ENCODE measurements at places on chromosomes 5 and 9. TPM values are rescaled to one million over a fixed set of nuclear protein-coding genes. Genes with fewer than 3 reads are reported as not detected.

DOCK8 gene
- polyA plus RNA-seq, result 1.7 TPM

DPP7 gene
- polyA plus RNA-seq, result 526 TPM

FRMD3 gene
- polyA plus RNA-seq, result 1.5 TPM

KCNIP1 gene
- 1.3 TPM for polyA plus RNA-seq

PCDHGA5 gene
- polyA plus RNA-seq, result 1.1 TPM

EIF4E1B gene
- polyA plus RNA-seq, result 1.5 TPM

SPATA31C1 gene
- not detected for polyA plus RNA-seq

- H3K27ac ChIP-seq, result no peak overlapping the region
- H3K4me1 ChIP-seq, result peaks cover 3% of the 10 kb centered on the region
Observed at GRCh38 chr5:109668668-109669422, 20.9 kb upstream of the MAN2A1 start.

DNA sequence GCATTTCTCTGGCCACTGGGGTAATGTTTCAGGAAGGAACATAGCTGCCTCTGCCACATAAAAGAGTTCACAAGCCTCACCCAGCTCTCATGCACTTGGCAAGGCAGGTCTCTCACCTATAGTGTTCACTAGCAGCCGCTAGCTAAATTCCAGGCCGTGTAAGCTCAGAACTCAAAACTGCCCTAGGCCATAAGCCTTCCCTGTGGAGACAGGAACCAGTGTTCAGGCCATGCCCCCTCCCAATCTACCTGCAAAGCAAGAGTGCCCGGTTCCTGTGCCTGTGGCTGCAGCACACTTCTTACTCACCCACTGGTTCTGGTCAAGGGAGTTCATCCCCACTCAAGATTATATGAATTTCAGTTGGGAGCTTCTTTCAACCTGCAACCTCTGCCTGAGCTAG lies 60.7 kb upstream of the ZNF169 start:
- no peaks in the 10 kb centered on the region for H3K27me3 ChIP-seq
- H3K36me3 ChIP-seq, result no peaks in the 10 kb centered on the region
- no peak overlapping the region for H3K4me3 ChIP-seq

GRCh38 chr5:134975843-134976242 lies 8.1 kb downstream of the CATSPER3 start:
- H3K4me3 ChIP-seq, result no peak overlapping the region
- H3K27me3 ChIP-seq, result no peaks in the 10 kb centered on the region
- H3K27ac ChIP-seq, result no peak overlapping the region
- H3K36me3 ChIP-seq, result no peaks in the 10 kb centered on the region
- H3K4me1 ChIP-seq, result no peaks in the 10 kb centered on the region

DNA sequence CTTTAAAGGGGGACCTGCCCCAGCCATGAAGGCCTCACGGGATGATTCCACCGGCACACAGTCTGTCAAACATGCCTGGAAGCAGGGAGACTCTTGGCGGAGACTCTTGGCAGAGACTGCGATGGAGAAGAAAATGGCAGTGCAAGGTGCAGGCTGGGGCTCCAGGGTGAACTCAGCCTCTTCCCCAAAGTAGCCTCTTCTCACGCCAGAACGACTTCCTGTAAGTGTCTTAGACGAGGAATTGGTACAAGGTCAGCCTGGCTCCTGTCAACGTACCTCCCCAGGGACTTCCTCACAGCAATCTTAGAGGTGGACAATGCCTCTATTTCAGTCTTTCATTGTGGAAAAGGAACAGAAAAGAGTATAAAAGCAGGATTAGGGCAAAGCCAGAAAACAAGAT lies 109.3 kb downstream of the UGCG start:
- H3K27ac ChIP-seq, result no peak overlapping the region
- no peak overlapping the region for H3K4me3 ChIP-seq
- H3K27me3 ChIP-seq, result no peaks in the 10 kb centered on the region
- no peaks in the 10 kb centered on the region for H3K36me3 ChIP-seq
- DNase-seq, result no peak

DNA sequence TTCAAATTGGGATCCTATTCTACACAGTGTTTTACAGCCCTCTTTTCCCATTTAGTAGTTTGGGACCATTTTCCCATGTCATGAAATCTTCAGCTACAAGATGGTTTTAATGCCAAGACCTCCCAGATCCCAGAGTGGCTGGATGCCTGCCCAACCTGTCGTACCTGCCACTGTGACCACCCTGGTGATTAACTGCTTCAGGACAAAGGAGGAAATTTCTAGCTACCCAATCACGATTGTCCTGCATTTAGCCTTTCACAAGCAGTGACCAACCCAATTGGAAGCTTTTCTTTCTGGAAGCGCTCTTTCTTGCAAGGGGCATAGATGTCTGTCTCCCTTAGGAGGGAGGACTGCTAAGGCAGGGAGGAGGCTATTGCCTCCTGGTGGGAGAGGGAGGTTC lies 13.8 kb downstream of the IL9 start:
- H3K4me3 ChIP-seq, result no peak overlapping the region
- no peaks in the 10 kb centered on the region for H3K4me1 ChIP-seq
- no peaks in the 10 kb centered on the region for H3K27me3 ChIP-seq
- DNase-seq, result no peak
- H3K27ac ChIP-seq, result no peak overlapping the region
- H3K36me3 ChIP-seq, result no peaks in the 10 kb centered on the region

- H3K27me3 ChIP-seq, result no peaks in the 10 kb centered on the region
- no peak for DNase-seq
- no peaks in the 10 kb centered on the region for H3K36me3 ChIP-seq
- no peak overlapping the region for H3K27ac ChIP-seq
- H3K4me1 ChIP-seq, result peaks cover 17% of the 10 kb centered on the region
- H3K4me3 ChIP-seq, result no peak overlapping the region
Observed at GRCh38 chr9:95268681-95269080, 48.8 kb downstream of the FANCC start.

- no peak for DNase-seq
- no peaks in the 10 kb centered on the region for H3K36me3 ChIP-seq
- peak overlapping the region; percentile 89 for H3K27ac ChIP-seq
- H3K4me1 ChIP-seq, result peaks cover 18% of the 10 kb centered on the region
- H3K4me3 ChIP-seq, result peak overlapping the region; percentile 70
- no peaks in the 10 kb centered on the region for H3K27me3 ChIP-seq
Observed at GRCh38 chr5:34930462-34930844, 1.1 kb downstream of the DNAJC21 start.

- DNase-seq, result no peak
- no peak overlapping the region for H3K27ac ChIP-seq
- no peak overlapping the region for H3K4me3 ChIP-seq
- H3K4me1 ChIP-seq, result no peaks in the 10 kb centered on the region
Observed at GRCh38 chr5:168750926-168751325, 171.8 kb upstream of the PANK3 start.

GRCh38 chr9:136693490-136694162 lies 6.4 kb upstream of the AGPAT2 start:
- peak; percentile 87 for DNase-seq
- H3K4me3 ChIP-seq, result no peak overlapping the region
- peaks cover 72% of the 10 kb centered on the region for H3K4me1 ChIP-seq

- peaks cover 16% of the 10 kb centered on the region for H3K36me3 ChIP-seq
- no peak overlapping the region for H3K27ac ChIP-seq
- no peak for DNase-seq
Observed at GRCh38 chr9:75130621-75131230, 42.4 kb downstream of the OSTF1 start.

DNA sequence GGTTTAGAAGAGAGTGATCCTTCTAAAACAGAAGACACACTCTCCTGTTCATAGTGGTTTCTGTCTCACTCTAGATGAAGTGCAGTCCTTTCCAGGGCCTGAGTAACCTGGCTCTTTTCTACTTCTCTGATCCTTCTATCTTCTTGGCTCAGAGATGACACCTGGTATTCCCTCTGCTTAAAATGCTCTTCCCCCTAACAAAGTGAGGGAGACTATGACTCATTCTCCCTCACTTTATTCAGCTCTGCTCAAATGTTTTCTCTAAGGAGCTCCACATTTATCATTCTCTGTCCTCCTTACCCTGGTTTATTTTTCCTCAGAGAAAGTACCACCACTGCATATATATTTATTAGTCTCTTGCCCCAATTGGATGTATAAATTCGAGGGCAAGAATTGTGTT lies 24.6 kb downstream of the TUT7 start:
- no peak overlapping the region for H3K27ac ChIP-seq
- no peaks in the 10 kb centered on the region for H3K27me3 ChIP-seq
- no peak overlapping the region for H3K4me3 ChIP-seq
- no peak for DNase-seq
- no peaks in the 10 kb centered on the region for H3K4me1 ChIP-seq

DNA sequence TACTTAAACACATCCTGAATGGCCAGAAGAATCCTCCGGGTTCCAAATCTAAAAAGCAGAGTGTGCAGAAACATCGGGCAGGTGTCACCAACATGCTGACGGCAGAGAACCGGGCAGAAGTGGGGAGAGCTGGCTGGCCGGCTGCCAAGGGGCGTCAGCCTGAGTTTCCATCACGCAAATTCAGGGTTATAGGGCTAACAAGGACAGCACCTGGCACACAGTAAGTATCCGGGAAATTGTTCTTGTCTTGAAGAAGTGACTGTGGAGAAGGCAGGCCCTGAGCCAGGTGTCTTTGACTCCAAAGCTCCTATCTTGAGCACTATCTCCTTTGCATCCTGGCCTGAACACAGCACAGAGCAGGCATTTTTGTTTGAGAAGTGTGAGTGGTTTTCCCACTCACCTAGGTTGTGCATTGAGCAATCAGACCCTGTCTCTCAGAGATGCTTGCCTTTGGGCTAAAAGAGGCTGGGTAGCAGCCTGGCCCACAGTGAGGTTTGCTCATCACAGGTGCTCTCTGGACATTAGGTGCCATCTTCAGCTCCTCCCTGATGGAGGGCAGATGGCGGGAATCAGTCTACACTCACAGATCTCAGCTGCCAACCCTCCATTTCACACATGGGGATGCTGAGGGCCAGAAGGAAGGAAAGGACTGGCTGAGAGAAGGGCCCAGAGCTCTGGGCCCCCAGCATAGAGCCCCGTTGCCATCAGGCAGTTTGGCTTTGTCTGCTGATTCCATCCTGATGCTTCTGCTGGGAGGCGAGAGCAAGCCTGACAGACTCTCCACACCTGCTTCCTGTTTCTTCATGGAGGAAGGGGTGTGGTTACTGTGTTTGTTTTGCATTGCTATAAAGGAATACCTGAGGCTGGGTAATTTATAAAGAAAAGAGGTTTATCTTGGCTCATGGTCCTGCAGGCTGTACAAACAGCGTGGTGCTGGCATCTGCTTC lies 52.8 kb downstream of the WHRN start:
- H3K36me3 ChIP-seq, result no peaks in the 10 kb centered on the region
- DNase-seq, result no peak
- no peak overlapping the region for H3K27ac ChIP-seq
- H3K4me1 ChIP-seq, result no peaks in the 10 kb centered on the region

- no peaks in the 10 kb centered on the region for H3K27me3 ChIP-seq
- no peak overlapping the region for H3K4me3 ChIP-seq
- peaks cover 9% of the 10 kb centered on the region for H3K4me1 ChIP-seq
- H3K36me3 ChIP-seq, result no peaks in the 10 kb centered on the region
- no peak for DNase-seq
Observed at GRCh38 chr5:174972291-174972690, 247.9 kb downstream of the MSX2 start.

DNA sequence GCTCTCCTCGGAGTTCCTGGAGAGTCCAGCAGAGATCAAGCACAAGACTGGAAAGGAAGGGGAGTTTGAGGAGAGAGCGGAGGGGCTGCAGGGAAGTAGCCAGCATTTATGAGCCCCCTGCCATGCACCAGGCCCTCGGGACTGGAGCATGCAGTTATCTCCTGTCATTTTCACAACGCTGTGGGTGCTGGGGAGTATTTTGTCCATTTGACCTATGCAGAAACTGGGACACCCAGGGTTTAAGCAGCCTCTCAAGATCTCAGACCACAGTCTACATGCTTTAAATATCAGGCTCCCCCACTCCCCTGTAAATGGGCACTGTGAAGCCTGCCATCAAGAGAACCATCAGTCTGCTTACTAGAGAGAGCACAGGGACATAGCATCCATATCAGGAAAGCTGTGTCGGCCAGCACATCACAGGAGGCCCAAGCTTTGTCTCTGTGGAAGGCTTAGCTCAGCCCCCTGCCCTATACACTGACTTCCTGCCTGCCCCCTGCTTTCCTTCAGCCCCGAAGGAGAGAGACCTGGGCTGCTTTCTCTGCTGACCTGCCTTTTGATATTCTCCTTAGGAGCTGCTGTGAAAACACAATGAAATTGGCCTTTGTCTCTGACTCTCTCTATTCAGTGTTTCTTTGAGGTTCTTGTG lies 7.3 kb downstream of the FOXI1 start:
- H3K4me1 ChIP-seq, result no peaks in the 10 kb centered on the region
- H3K27me3 ChIP-seq, result no peaks in the 10 kb centered on the region
- H3K4me3 ChIP-seq, result no peak overlapping the region
- H3K36me3 ChIP-seq, result no peaks in the 10 kb centered on the region

- no peak overlapping the region for H3K4me3 ChIP-seq
- no peak for DNase-seq
- no peaks in the 10 kb centered on the region for H3K27me3 ChIP-seq
- no peak overlapping the region for H3K27ac ChIP-seq
- H3K36me3 ChIP-seq, result no peaks in the 10 kb centered on the region
- peaks cover 52% of the 10 kb centered on the region for H3K4me1 ChIP-seq
Observed at GRCh38 chr5:80189701-80190100, 66.1 kb downstream of the SERINC5 start.

DNA sequence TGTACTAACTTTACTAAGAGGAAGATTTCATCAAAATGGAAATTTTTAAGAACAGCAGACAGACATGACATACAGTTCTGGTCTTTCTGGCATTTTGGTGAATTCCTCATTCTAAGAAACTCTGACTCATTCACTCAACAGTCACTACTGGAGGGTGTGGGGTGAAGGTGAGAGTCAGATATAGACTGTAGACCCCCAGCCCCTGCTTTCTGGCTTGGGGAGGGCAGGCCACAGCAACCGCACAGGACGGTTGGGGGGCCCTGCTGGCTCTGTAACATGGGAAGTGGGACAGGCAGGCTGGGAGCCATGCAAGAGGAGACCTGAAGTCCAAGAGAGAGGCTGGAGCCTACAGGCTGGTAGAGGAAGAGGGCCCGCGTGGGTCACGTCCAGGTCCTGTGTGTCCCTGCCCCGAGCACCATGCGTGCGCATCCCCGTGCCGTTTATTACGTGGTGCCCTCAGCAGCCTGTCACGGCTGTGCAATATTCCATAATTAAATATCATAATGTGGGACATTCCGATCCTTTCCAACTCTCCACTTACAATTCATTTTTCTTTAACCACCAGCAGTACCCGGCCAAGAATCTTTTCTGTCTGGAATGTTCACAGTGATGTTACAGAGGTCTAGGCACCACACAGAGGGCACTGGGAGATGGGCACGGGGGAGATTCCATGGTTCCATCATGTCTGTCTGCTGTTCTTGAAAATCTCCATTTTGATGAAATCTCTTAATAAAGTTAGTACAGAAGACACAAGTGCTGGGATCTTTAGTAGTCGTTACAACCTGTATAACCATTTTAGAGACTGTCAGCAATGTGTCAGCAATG lies 75.5 kb downstream of the SEMA4D start:
- no peak overlapping the region for H3K4me3 ChIP-seq
- no peaks in the 10 kb centered on the region for H3K27me3 ChIP-seq
- no peaks in the 10 kb centered on the region for H3K36me3 ChIP-seq
- no peak for DNase-seq
- no peaks in the 10 kb centered on the region for H3K4me1 ChIP-seq

GRCh38 chr9:83006378-83006777 lies 56.6 kb downstream of the RASEF start:
- no peak overlapping the region for H3K27ac ChIP-seq
- H3K4me1 ChIP-seq, result no peaks in the 10 kb centered on the region
- no peak for DNase-seq
- H3K36me3 ChIP-seq, result no peaks in the 10 kb centered on the region
- no peaks in the 10 kb centered on the region for H3K27me3 ChIP-seq

Data from pancreas (tissue), 10 donors.